ENCODE measurements at places on chromosomes 2 and 18.

- no peak for DNase-seq
These were observed 26.1 kb downstream of the KCTD18 start for GRCh38 chr2:200483729-200484198.

DNA sequence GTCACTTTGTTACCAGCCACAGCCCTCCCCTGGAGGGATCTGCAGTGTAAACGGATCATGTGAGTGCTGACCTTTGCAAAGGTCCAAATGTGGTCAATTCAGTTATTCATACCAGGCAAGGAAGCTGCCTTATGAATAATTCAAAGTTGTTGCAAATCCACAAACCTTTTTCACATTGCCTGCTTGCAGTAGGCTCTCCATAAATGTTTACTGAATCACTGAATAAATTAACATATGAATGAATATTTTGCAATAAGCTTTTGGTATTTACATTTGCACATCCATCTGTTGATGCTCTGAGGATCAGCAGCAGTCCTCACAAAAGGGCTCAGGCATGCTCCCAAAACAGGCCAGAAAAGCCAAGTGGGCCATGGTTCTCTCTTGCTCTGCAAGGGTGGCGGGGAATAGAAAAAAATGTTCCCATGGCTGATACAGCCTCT is 156.8 kb downstream of the VAPA start:
- no peak for DNase-seq

DNA sequence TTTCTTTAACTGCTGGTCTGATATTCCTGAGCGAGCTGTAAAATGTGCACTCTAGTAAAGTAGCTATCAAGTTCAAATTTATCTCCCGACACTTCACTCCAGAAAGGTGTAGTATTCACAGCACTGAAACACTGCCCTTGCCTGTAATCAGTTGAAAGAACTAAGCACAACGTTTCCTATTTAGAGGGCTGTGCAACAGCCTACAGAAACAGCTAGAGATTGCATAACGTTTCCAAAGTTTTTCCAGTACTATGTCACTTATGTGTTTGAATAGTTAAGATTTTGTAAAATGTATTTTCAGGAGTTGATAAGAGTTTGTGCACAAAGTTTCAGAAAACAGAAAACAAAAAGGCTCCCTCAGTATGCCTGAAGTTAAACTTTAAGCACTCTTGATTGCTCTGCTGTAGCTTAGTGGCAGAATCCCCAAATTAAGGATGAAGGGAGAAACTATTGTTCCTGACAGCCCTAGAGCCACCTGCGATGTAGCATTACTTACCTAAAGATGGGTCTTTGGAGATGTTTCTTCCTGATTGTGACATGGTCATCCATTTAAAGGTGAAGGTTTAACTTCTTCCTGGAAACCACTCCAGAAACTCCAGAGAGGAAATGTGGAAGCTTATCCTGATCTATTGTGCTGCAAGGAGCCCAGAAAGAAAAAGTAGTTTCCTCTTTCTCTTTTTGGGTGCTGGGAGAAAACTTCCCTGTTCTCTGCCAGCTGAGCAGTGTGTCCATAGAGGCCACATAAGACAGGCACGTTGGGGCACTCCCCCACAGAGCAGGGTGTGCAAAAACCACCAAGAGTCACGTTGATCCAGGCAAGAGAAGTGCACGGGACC is 536 bp downstream of the PDE1A start:
- no peak for DNase-seq

GRCh38 chr2:239550357-239550756 is 149.5 kb upstream of the HDAC4 start:
- DNase-seq = no peak

DNA sequence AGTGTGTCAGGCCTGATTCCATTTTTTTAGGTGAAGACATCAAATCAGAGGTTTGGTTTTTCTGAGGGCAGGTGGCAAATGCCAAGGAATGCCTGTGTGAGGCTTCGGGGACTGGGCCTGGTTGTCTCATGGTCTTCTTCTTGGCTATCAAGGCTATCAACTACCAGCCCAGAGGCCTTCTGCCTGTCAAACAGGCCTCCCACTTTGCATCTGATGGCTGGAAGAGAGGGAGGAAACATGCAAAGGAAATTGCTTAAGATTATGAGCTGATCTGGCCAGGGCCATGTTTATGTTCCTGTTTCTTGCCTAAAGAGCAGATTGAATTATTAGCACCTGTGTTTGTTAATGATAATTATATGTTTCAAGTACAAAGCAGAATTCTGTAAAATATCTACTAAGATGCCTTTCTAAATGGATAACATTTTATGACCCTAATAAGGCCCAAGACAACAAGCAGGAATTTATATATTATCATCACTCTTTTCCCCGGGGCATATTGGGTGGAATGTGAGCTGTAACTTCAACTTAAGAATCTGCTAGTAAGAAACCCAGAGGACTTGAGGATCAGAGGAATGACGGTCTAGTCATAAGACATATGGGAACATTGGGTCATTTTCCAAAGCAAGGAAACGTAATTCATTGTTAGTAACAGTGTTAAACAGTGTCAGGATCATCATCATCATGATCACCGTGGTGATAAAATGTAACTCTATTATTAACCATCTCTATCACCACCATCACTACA is 123.2 kb downstream of the LYPD6B start:
- DNase-seq = no peak

DNA sequence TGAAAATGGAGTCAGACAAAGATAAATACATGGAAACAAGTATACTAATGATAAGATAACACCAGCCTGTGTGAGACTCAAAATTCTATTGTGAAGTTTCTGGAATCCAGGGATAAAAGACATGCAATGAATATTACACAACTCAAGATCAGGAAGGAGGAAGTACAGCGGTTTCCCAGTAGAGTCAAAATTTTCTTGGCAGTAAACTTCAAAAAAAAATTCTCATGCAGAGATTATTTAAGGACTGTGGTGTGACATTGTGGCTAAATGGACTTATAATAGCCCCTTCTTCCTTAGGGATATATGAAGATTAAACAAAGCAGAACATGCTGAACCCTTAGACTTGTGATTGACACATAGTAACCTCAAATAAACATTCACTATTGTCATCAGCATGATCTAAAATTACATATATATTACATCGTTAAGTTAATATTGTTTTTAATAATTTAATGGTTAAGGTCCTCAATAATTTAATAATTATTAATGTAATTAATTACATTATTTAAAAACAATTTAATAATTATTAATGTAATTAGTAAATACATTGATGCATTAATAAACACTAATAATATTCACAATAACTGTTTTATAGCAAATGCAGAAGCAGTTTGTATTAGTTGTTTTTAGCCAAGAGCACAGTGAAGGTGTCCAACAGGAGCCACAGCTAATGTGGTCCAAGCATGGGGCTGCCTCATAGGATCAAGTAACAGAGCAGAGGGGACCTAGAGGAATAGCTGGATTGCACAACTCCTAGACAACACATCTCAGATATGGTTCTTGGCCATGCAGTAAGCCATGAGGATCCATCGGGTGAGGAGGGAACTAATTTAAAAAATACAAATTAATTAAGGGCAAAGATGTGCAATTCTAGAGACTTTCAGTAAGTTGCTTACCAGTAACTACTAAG is 77.3 kb downstream of the POLE4 start:
- DNase-seq = no peak

DNA sequence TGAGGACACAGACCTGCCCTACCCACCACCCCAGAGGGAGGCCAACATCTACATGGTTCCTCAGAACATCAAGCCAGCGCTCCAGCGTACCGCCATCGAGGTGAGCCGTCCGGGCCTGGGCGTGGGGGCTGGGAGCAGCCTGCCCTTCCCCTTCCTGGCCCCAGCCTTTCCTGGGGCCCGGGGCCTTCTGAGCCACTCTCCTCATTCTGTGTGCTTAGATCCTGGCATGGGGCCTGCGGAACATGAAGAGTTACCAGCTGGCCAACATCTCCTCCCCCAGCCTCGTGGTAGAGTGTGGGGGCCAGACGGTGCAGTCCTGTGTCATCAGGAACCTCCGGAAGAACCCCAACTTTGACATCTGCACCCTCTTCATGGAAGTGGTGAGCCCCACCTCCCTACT is 157.9 kb downstream of the DYSF start:
- no peak for DNase-seq

All from stimulated activated CD4-positive, alpha-beta T cell treated with anti-CD3 and anti-CD28 coated beads, Interleukin-2, amount 100 ng/mL, for 4 hours (primary cell).